ENCODE measurements at places on chromosomes 12 and 14.

DNA sequence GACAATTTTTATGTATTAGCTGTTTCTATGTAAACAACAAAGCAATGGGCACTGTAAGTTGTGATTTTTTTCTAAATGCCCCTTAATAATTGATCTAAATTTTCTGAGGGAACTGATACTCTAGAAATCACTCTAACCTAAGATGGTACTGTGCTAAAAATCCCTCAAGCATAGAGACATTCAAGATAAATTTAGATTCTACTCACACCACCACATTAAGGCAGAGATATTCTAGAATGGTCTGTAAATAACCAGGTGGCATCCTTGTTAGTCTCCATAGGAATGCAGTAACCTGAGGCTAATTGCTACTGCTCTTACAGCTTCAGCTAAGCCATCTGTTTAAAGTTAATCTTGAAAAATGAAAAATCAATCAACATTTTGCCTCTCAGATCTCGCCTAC is 87.3 kb downstream of the SLC41A2 start:
- DNase-seq, result no peak

DNA sequence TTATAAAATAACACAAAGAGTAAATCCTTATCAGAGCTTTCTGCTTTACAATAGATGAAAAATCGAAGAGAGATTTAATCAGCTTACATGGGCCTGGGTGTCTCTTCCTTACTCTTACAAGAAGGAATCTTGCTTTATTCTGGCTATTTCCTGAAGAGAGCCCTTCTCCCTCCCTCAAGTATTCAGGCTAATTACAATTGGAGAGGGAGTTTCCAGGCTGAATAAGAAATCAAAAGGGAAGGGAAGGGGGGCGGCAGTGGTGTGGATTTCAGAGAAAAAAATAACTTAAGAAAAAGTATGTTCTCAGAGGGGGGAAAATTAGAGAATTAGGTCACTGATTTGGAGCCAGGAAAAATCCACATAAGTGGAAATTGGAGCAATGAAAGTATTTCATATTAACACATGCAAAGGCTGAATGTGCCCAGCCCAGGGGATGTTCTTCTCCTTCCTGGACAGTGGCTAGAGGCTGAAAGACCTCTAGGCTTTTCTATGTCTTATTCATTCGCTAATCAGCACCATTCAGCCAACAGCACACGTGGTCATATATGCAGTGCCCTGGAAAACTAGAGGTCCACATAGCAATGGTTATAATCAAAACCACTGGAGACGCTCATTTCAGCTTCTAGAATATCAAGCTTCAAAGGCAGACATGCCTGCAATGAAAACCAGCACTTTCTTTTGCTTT is 158.9 kb upstream of the BTG1 start:
- DNase-seq, result no peak

DNA sequence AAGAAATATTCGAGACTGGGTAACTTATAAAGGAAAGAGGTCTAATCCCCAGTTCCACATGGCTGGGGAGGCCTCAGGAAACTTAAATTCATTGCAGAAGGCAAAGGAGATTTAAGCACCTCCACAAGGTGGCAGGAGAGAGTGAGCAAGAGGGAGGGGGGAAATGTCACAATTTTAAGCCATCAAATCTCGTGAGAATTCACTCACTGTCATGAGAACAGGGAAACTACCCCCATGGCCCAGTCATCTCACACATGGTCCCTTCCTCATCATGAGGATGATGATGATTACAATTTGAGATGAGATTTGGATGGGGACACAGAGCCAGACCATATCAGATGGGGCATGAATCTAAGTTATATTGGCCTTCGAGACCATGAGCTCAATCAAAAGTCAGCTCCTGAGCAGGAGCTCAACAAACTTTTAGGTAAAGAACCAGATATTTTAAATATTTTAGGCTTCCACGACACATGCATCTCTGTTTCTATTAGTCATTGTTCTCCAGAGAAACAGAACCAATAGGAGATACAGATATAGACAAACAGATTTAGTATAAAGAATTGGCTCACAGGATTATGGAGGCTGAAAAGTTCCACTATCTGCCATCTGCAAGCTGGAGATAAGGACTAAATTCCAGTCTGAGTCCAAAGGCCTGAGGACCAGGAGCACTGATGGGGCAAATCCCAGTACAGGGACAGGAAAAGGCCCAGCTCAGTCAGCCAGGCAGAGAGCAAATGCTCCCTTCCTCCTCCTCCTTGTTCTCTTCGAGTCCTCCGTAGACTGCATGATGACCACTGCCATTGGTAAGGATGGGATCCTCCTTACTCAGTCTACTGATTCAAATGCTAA is 24.9 kb downstream of the DGLUCY start:
- no peak for DNase-seq

- no peak for DNase-seq
Observed at GRCh38 chr14:103131580-103131979, 8.3 kb downstream of the TNFAIP2 start.

GRCh38 chr14:74568380-74568649 is 43.7 kb downstream of the LTBP2 start:
- no peak for DNase-seq

DNA sequence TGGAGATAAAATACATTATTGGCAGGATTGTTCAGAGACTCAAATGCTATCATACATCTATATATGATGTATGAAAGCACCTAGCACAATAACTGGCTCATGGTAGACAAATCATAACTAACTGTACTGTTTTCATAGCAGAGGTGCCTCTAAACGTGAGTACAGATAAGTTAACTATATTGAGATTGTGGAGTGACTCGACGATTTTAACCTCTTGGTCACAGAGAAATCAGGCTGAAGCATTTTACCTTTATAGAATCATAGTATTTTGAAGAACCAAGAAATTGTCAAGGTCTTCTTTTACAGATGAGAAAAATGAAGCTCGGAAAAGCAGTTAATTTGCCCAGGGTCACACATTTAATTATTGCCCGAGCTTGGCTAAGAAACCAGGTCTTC is 666 bp upstream of the DERA start:
- no peak for DNase-seq

- no peak for DNase-seq
Observed at GRCh38 chr14:54603362-54603761, 36.4 kb downstream of the SAMD4A start.

DNA sequence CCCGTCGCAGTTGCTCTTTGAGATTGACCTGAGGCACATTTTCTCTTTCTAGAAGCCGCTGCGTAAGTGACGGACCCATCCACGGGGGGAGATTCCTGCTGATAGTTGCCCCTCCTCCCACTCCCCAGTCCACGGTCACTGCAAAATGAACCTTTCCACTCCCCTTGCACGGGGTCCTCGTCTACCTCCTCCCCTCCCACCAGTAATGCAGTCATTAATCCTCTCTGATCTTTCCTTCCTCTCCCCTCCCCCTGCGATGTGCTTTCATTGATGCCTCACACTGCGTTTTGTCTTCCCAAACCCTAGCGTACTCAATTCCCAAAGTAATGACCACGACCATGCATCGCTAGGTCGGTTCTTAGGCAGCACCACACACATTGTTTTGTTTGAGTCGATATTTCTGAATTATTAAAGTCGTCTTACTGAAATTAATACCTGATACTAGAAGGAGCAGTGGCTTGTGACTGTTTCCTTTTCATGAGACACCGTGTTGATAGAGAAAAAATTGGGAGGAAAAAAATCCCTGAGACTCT is 857 bp downstream of the ETNK1 start:
- no peak for DNase-seq

DNA sequence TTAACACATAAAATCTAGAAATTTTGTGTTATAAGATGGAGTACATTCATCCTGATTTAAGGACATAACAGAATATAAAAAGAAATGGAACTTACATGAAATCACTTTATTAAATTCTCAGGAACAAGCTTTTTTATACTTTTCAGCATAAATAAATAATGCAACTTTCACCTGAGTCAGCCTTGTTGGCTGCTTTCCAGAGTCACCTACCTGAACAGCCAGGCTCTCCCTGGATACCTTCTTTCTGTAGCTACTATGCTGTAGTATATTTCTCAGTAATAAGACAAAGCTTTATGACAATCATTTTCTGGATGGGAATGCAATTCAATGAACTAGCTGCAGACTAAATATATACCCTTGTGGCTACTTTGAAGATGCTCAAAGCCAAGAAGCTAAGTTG is 111.9 kb downstream of the NTS start:
- no peak for DNase-seq

DNA sequence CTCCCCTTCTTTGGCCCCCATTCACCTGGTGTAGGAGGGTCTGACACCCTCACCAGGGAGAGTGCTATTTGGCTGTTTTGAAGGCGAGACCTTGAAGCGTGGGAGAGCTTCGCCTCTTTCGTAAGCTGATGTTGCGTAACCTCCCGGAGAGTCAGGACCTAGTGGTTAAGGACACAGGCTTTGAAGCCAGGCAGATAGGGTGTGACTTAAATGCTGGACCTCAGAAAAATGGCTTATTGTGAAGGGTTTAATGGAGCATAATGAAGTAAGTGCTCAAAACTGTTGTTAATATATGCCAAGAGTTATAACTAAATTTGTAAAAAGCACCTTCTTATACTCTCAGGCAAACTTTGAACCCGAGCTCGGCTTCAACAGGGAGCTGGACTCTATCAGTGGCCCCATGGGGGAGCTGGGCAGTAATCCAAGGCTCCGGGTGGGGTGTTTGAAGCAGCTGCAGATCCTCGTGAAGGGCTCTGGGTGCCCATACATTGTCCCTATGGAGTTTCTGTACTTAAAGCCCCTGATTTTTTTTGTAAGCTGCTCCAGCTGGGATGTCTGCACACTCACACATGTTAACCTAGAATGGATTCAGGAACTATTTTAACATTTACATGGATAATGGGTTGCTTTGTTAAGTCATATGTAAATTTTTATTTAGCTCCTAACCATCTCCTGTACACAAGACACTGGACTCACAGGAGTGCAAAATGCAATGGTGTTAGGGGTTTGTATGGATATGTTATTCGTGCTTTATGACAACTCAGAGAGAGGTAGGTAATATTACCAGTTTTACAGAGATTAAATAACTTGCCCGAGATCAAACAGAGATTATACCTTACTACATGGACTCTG is 26.0 kb downstream of the PPFIBP1 start:
- no peak for DNase-seq

GRCh38 chr12:10750385-10750727 is 27.2 kb upstream of the YBX3 start:
- DNase-seq, result no peak

DNA sequence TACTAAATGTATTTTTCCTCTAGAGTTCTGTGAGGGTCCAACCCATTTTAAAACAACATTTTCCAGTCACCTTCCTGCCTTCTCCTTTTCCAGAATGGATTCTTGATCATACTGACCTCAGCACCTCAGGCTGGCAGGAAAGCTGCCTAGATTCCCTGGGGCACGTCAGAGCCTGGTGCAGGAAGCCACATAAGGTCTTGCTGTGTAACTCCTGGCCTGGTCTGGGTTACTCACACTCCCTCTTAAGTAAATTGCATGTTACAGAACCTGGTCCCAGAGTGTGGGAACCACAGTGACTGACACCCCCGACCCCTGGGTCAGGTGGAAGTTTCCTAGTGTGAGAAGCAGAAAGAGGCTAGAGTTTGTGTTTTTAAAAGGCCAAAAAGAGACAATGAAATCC is 209.8 kb downstream of the SPTSSA start:
- no peak for DNase-seq

GRCh38 chr12:18868717-18869116 is 130.8 kb downstream of the CAPZA3 start:
- DNase-seq, result no peak
